ENCODE measurements at places on chromosomes 2 and 18. TPM values are rescaled to one million over a fixed set of nuclear protein-coding genes. Genes with fewer than 3 reads are reported as not detected.

The AP1S3 gene
- total RNA-seq, result 4.0 TPM

The CYP26B1 gene
- 25.9 TPM for total RNA-seq

- no peak for DNase-seq
Observed at GRCh38 chr18:44733069-44733753, 52.5 kb downstream of the SETBP1 start.

- DNase-seq, result no peak
Observed at GRCh38 chr2:43028188-43028587, 198.2 kb downstream of the ZFP36L2 start.

DNA sequence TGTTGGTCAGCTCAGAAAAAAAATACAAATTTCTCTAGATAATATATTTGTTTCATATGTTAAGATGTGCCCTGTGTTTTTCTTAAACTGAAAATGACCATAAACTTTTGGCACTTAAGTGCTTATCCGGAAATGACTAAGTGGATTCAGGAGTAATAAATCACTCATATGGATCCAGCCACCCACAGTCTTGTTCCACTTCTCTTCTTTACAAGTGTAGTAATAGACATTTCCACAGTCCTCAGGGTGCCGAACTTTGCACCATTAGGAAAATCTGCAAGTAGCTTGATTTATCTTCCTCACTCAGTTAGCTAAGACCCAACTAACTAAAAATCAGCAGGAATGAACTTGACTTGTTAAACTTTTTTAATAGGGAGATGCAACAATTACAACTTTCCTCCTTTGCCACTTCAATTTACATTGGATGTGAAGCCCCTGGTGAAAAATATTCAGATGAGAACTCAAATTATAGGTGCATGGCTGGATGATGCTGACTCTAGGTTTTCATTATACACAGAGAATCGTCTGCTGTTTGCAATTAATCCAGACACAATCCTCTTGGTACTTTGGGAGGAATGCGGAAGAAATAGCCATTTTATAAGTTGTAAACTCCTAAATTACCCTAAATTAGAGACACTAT is 322.5 kb downstream of the ARHGAP15 start:
- no peak for DNase-seq

GRCh38 chr18:12844391-12844790 is 39.6 kb downstream of the PTPN2 start:
- DNase-seq, result no peak

DNA sequence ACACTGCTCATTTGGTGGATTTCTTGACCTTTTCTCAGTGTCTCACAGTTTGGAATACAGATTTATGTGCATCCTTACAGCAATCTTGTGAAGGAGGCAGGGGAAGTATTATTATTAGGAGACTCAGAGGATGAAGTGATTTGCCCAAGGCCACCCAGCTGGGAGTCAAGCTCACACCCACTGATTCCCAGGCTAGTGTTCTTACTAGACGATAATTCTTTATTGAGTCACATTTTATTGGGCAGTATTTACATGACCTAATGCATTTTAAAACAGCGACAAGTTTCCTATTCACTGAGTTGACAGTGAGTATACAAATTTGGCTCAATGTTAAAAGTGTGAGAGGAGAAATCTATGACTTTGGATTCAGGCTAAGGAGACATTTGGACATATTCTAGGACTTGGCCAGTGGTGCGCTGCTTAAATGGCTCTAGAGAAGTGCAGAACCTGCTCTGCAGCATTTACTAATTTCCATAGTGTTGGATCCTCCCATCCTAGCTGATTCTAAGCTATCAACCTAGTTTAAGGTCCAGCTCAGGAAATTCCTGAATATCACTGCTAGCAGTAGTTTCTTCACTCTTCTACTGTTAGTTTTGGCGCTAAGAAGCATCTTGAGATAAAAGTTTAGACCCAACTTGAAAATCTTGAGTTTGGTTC is 199.3 kb downstream of the MTX2 start:
- no peak for DNase-seq

GRCh38 chr2:241967467-241968144 is 98.1 kb downstream of the RTP5 start:
- no peak for DNase-seq

GRCh38 chr2:99648178-99648844 is 158.5 kb upstream of the REV1 start:
- DNase-seq, result peak; percentile 87

The NCKAP5 gene
- 33.3 TPM for total RNA-seq

- DNase-seq, result no peak
Observed at GRCh38 chr18:390741-391478, 109.6 kb downstream of the COLEC12 start.

The ASB18 gene
- total RNA-seq, result 0.79 TPM

GRCh38 chr18:48592540-48593171 is 53.8 kb downstream of the CTIF start:
- DNase-seq, result no peak
